GM23248 (cell line): ENCODE measurements at places on chromosomes 5 and 9. TPM values are rescaled to one million over a fixed set of nuclear protein-coding genes. Genes with fewer than 3 reads are reported as not detected.

Gene WDR38
- not detected in 2 replicates for total RNA-seq

Gene KIF24
- 1.1 and 1.6 TPM in 2 replicates for total RNA-seq

Gene SPINK6
- total RNA-seq, result not detected in 2 replicates

Gene PRSS3
- 15.1 and 30.7 TPM in 2 replicates for total RNA-seq

Gene BTNL9
- total RNA-seq, result not detected in 2 replicates

Gene CER1
- not detected in 2 replicates for total RNA-seq

Gene PDE6A
- not detected in 2 replicates for total RNA-seq

Gene GNE
- 20.6 and 22.4 TPM in 2 replicates for total RNA-seq

Gene CACNA1B
- total RNA-seq, result not detected in 2 replicates

Gene CCDC152
- 0.89 and 2.8 TPM in 2 replicates for total RNA-seq

Gene OR1Q1
- not detected in 2 replicates for total RNA-seq

Gene FAM200C
- total RNA-seq, result 2.8 and 7.1 TPM in 2 replicates

Gene MYOZ3
- total RNA-seq, result 0.13 and 0.32 TPM in 2 replicates

Gene NSD1
- 29.7 and 31.9 TPM in 2 replicates for total RNA-seq

DNA sequence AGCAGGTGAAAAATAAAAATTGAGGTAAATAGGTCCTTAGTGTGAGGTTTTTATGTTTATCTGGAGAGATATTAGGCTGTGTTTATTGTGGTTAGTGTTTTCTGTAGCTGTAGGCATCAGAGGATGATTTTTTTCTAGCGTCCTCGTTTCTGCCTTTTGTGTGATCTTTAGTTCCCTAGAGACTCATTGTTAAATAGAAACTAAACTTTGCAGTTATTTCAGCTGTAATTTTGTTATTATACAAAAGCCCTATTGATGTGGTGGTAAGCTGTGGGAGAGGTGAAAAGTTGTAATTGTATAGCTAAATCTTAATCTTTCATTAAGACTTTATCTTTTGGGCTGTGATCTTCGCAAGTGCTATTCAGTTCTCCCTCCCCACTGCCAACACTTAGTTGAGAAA is 340.3 kb downstream of the CYLC2 start:
- no peaks in the 10 kb centered on the region for H3K4me1 ChIP-seq
- no peak overlapping the region for H3K4me3 ChIP-seq

- H3K27me3 ChIP-seq, result no peaks in the 10 kb centered on the region
- no peak for DNase-seq
- no peaks in the 10 kb centered on the region; the same call in 1 of the 2 replicates for H3K4me1 ChIP-seq
- no peak overlapping the region for H3K4me3 ChIP-seq
- H3K36me3 ChIP-seq, result no peaks in the 10 kb centered on the region
Observed at GRCh38 chr9:96660692-96661248, 5.7 kb upstream of the PRXL2C start.

DNA sequence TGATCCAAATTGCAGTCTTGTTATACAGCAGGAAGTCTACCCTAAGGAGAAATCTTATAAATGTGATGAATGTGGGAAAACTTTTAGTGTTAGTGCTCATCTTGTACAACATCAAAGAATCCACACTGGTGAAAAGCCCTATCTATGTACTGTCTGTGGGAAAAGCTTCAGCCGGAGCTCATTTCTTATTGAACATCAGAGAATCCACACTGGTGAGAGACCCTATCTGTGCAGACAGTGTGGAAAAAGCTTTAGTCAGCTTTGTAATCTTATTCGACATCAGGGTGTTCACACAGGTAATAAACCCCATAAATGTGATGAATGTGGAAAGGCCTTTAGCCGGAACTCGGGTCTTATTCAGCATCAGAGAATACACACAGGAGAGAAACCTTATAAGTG is 10.4 kb downstream of the ZNF189 start:
- H3K4me3 ChIP-seq, result no peak overlapping the region
- no peak overlapping the region for H3K27ac ChIP-seq
- peak; percentile 30 for DNase-seq
- H3K36me3 ChIP-seq, result peaks cover 65% of the 10 kb centered on the region

GRCh38 chr9:18881758-18882157 is 151.3 kb downstream of the SAXO1 start:
- peaks cover 4% of the 10 kb centered on the region; the same call in 1 of the 2 replicates for H3K4me1 ChIP-seq
- H3K36me3 ChIP-seq, result peaks cover 16% of the 10 kb centered on the region
- no peak overlapping the region for H3K27ac ChIP-seq
- H3K4me3 ChIP-seq, result no peak overlapping the region

GRCh38 chr5:105506692-105507277 is 1944.2 kb upstream of the NUDT12 start:
- no peaks in the 10 kb centered on the region for H3K36me3 ChIP-seq
- H3K27ac ChIP-seq, result no peak overlapping the region
- no peaks in the 10 kb centered on the region for H3K4me1 ChIP-seq

DNA sequence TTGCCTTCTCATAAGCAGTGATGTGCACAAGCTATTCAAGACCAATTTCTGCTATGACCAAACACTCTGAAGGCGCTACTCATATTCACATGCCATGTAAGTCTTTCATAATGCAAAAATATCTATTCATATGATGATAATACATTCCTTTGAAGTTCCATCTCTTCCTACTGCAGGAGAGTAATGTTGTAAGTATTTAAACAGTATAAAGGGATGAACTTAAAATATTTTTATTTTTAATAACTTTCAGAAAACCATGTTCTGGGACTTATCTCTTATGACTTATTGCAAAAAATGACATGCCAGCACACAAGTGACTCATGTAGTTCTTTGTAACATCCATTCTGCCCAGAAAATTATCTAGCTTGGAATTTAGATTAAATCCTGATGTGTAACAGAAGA is 376.4 kb downstream of the KCTD16 start:
- no peaks in the 10 kb centered on the region for H3K27me3 ChIP-seq
- peaks cover 9% of the 10 kb centered on the region; the same call in 1 of the 2 replicates for H3K4me1 ChIP-seq
- no peaks in the 10 kb centered on the region for H3K36me3 ChIP-seq
- peak; percentile 44 for DNase-seq
- H3K27ac ChIP-seq, result no peak overlapping the region

GRCh38 chr5:59174248-59174844 is 591.5 kb downstream of the RAB3C start:
- no peaks in the 10 kb centered on the region for H3K4me1 ChIP-seq
- no peaks in the 10 kb centered on the region for H3K27me3 ChIP-seq
- H3K4me3 ChIP-seq, result no peak overlapping the region
- peak; percentile 81 for DNase-seq

DNA sequence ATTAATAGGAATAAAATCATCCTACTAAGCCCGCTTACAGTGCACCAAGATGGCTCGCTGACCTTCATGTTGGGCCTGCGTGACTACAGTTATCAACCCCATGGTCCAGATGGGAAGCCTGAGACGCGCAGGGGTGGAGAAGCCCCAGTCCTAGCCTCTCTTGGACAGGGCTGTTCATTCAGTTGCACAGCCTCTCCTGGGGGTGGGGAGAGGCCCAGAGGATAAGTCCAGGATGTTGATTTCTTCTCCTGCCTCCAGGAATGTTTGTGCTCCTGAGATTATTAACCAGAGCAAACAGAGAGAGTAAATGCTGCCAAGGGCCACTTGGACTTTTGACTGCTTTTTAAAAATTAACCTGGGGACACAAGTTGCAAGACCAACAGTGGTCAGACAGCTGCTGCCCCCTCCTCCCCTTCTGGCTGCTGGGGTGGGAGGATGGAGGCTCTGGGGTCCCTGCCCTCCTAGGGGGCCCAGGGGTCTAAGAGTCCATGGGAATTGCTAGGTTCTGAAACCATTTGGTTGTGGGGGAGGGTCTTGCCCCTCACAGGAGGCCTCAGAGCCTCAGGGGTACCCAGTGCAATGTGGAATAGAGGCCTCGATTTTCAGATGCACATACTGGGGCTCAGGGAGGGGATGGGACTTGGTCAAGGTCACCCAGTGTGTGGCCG is 2.8 kb upstream of the AMBP start:
- no peaks in the 10 kb centered on the region for H3K36me3 ChIP-seq
- no peak overlapping the region for H3K4me3 ChIP-seq
- no peak overlapping the region for H3K27ac ChIP-seq

- no peak overlapping the region for H3K4me3 ChIP-seq
- DNase-seq, result peak; percentile 20
- no peak overlapping the region for H3K27ac ChIP-seq
- H3K4me1 ChIP-seq, result peaks cover 12% of the 10 kb centered on the region
- peaks cover 10% of the 10 kb centered on the region for H3K36me3 ChIP-seq
- no peaks in the 10 kb centered on the region for H3K27me3 ChIP-seq
Observed at GRCh38 chr5:115873392-115873791, 31.7 kb downstream of the AP3S1 start.

DNA sequence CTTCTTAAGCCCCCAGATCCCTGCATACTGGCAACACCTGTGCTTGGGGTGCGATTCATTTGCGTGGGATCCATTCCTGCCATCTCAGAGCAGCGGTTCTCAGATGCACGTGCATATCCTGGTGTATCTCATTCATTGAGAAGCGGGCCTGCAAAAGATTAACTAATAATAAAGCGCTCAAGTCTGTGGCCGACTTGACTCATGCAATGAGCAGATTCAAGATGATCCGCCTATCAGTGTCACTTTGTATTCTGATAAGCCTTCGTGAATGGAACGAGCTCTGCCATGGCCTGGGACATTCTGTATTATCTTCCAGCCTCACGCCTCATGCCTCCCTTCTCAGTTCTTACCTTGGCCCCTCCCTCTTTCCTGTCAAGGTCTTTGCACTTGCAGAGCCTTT is 22.3 kb downstream of the C1QTNF2 start:
- H3K36me3 ChIP-seq, result no peaks in the 10 kb centered on the region
- H3K4me3 ChIP-seq, result no peak overlapping the region
- no peak overlapping the region for H3K27ac ChIP-seq

- H3K27me3 ChIP-seq, result no peaks in the 10 kb centered on the region
- peaks cover 5% of the 10 kb centered on the region; the same call in 1 of the 2 replicates for H3K36me3 ChIP-seq
- no peak for DNase-seq
- H3K4me1 ChIP-seq, result peaks cover 29% of the 10 kb centered on the region
- no peak overlapping the region for H3K4me3 ChIP-seq
Observed at GRCh38 chr9:12809720-12810119, 34.9 kb downstream of the LURAP1L start.

DNA sequence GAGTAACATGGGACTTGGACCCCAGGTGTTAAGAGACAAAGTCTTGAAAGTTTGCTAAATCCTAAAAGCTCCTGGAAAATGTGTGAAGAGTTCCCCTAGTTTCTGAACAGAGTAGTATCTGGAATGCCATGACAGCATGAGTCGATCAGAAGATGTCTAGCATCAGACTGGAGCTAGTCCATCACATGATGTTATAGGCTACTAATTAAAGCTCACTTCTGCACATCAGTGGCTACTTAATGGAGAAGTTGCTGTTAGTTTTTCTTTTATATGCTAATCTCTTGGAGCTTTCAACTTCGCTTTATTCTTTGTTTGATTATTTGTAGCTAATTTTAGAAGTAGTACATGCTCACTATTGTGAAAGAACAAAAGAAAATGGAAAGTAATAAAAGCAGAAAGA is 471.3 kb upstream of the KLF4 start:
- H3K27me3 ChIP-seq, result no peaks in the 10 kb centered on the region
- H3K4me1 ChIP-seq, result no peaks in the 10 kb centered on the region
- no peak overlapping the region for H3K27ac ChIP-seq
- no peak overlapping the region for H3K4me3 ChIP-seq
- DNase-seq, result no peak
- H3K36me3 ChIP-seq, result no peaks in the 10 kb centered on the region

GRCh38 chr9:8473244-8474020 is 673.9 kb upstream of the DMAC1 start:
- no peak overlapping the region for H3K4me3 ChIP-seq
- no peaks in the 10 kb centered on the region for H3K36me3 ChIP-seq
- no peak overlapping the region for H3K27ac ChIP-seq
- H3K4me1 ChIP-seq, result no peaks in the 10 kb centered on the region

DNA sequence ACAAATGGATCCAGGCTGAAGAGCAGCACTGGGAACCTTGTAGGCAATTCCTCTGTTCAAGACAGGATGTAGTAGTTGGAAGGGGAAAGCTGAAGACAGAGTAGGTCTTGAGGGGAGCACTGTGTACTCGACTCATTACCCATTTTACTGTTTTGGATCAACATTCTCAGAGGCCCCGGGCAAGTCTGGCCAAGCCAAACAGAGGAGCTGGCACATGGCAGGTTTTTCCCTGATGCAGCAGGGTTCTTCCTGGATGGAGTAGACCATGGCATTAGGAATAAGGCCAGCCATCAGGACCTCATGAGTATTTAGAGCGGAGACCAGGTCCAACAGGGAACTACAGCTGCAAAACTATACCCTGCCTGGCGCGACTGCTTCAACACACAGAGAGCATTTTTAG is 4.4 kb downstream of the SVEP1 start:
- H3K4me3 ChIP-seq, result peak overlapping the region; percentile 96; the same call in 1 of the 2 replicates
- H3K36me3 ChIP-seq, result no peaks in the 10 kb centered on the region; the same call in 1 of the 2 replicates
- no peaks in the 10 kb centered on the region for H3K27me3 ChIP-seq
- DNase-seq, result no peak

- H3K27ac ChIP-seq, result no peak overlapping the region
- no peak overlapping the region for H3K4me3 ChIP-seq
- H3K36me3 ChIP-seq, result no peaks in the 10 kb centered on the region
- no peak for DNase-seq
- H3K4me1 ChIP-seq, result no peaks in the 10 kb centered on the region
Observed at GRCh38 chr5:133844836-133845235, 123.6 kb downstream of the C5orf15 start.

GRCh38 chr5:37645707-37646106 is 194.1 kb downstream of the GDNF start:
- no peak for DNase-seq
- no peaks in the 10 kb centered on the region for H3K36me3 ChIP-seq
- no peak overlapping the region for H3K27ac ChIP-seq

GRCh38 chr5:75461679-75462078 is 49.8 kb downstream of the CERT1 start:
- peak; percentile 79 for DNase-seq
- H3K27me3 ChIP-seq, result no peaks in the 10 kb centered on the region
- peaks cover 15% of the 10 kb centered on the region for H3K4me1 ChIP-seq

GRCh38 chr5:68452286-68452685 is 236.7 kb downstream of the PIK3R1 start:
- no peaks in the 10 kb centered on the region for H3K36me3 ChIP-seq
- H3K4me1 ChIP-seq, result peaks cover 37% of the 10 kb centered on the region
- no peak overlapping the region for H3K4me3 ChIP-seq
- H3K27me3 ChIP-seq, result no peaks in the 10 kb centered on the region
- no peak for DNase-seq

- DNase-seq, result no peak
- no peaks in the 10 kb centered on the region for H3K27me3 ChIP-seq
- H3K4me1 ChIP-seq, result no peaks in the 10 kb centered on the region
- H3K36me3 ChIP-seq, result no peaks in the 10 kb centered on the region
- no peak overlapping the region for H3K27ac ChIP-seq
Observed at GRCh38 chr5:17944046-17944445, 309.8 kb downstream of the TAF11L14 start.
